ENCODE measurements at places on chromosomes 11 and 22.

- no peak for DNase-seq
Observed at GRCh38 chr22:37483050-37483449, 3.1 kb downstream of the MFNG start.

DNA sequence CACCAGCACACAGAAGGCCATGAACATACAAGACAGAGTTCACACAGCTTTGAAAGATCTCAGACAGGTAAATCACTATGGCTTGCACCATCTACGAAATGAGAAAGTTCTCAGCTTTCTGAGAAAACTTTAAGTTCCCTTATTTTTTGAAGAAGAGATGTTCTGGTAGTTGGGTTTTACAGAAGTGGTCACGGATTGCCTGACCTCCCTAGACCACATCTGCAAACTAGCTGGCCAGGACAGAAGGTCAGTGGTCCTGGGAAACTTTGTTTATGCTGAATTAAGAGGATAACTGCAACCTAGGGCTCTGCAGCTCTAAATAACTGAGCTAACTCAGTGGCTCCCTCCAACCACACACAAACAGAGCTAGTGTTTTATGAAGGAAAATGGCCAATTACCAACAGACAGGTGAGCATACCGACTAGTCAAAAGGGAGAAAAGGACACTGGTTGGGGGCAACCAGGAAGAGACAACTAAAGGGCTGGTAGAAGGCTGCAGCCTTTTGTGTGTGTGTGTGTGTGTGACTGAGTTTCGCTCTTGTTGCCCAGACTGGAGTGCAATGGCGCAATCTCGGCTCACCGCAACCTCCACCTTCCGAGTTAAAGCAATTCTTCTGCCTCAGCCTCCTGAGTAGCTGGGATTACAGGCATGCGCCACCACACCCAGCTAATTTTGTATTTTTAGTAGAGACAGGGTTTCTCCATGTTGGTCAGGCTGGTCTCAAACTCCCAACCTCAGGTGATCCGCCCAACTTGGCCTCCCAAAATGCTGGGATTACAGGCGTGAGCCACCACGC is 8.5 kb upstream of the SCN2B start:
- DNase-seq: no peak

- no peak for DNase-seq
Observed at GRCh38 chr11:17613983-17614382, 66.9 kb downstream of the OTOG start.

DNA sequence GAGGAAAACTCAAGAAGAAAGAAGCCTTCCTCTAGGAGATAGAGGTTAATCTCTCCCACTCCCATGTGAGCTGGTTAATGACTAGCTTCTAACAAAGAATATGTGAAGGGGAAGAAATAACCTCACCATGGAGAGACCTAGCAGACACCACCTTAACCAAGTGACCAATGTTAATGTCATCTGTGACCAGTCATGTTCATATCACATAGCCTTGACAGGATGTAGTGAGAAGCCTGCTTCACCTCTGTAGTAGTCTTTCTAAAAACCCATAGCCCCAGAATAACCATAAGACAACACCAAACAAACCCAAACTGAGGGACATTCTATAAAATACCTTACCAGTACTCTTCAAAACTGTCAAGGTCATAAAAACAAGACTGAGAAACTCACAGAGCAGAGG is 21.5 kb upstream of the POU2AF1 start:
- no peak for DNase-seq

GRCh38 chr11:36013950-36014897 is 70.4 kb downstream of the LDLRAD3 start:
- DNase-seq: no peak

- DNase-seq: peak; percentile 42
Observed at GRCh38 chr11:72378704-72379383, 55.5 kb downstream of the CLPB start.

GRCh38 chr11:39651857-39652461 is 1807.5 kb downstream of the LRRC4C start:
- no peak for DNase-seq

Data from mucosa of gallbladder (tissue), 1 donor.